ENCODE measurements at places on chromosomes 2 and 18. TPM values are rescaled to one million over a fixed set of nuclear protein-coding genes. Genes with fewer than 3 reads are reported as not detected.

Gene OTX1
- not detected for total RNA-seq

Gene CDH20
- total RNA-seq: not detected

DNA sequence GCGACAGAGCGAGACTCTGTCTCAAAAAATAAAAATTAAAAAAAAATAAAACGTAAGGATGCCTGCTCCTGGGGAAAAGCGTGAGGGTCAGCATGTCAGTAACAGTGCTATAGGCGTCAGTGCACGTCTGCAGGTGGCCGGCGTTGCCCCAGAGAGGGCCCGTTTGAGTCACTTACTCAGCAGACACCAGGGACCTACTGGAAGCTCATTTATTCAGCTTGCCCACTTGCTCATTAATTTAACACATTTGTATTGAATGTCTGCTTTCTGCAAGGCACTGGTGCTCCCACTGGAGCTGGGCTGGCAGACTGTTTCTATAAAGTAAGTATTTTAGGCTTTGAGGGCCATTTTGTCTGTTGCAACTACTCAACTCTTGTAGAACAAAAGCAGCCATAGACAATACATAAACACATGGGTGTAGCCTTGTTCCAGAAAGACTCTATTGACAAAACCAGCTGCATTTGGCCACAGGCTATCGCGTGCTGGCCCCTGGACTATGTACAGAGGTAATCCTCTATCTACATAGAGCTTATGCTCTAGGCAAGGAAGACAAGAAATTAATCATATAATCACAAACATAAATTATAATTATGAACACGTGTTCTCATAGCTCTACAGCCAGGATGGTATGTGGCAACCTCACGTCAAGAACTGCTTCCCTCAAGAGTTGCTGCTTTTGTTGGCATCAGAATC, 73.2 kb downstream of the KLHL29 start:
- no peak for DNase-seq

DNA sequence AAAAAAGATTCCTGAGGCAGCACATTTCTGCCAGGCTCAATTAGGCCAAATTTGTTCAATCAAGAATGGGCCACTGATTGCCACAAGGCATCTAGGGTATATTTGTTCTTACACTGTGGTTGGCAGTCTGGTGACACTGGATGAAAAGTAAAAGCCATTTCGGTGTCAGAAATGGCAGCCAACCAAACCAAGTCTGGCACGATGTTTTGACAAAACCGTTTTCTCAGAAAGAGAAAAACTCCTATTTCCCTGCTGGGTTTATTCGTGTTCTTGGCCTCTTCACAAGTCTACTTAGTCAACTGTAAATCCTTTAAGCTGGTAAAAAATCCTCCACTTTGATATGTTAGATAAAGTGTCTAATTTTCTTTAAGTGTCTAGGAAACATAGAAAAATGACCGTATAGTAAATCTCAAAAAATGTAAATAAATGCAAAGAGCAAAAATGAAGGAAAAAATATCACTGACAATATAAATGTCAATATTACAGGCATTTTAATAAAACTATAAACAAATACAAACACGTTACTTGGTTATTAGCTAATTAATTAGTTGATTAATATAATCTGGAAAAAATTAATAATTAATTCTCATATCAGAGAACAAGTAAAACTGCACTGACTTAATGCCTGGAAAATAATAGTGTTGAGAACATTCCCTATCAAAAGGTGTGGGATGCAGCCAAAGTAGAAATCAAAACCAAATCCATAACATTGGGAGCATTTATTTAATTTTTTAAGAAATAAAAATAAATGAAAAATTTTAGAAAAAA, 182.0 kb upstream of the ZNF804A start:
- no peak for DNase-seq

Data from colonic mucosa (tissue), 4 donors.